HT1080 (cell line): ENCODE measurements at places on chromosomes 12 and 14. TPM values are rescaled to one million over a fixed set of nuclear protein-coding genes. Genes with fewer than 3 reads are reported as not detected.

- no peak for DNase-seq
Observed at GRCh38 chr12:119005913-119006312, 24.6 kb downstream of the SRRM4 start.

DNA sequence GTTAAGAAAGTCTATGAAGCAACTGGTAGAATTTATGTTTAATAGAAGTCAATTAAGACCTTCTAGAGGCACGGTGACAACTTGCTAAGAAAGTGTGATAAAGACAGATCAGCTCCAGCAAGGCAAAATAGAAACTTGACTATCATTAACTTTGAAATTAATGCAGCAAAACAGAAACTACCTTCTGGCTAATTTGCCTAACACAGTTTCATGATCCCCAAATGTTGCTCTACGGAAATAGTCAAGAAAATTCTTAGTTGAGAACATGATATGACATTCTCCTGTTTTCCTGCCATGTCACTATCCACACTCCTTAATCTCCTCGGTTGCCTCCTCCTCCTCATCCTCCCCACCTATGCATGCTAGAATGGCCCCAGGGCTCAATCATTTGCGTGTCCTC, 4.2 kb downstream of the DENND5B start:
- DNase-seq: no peak

GRCh38 chr12:54304187-54304810, 3.5 kb upstream of the NFE2 start:
- DNase-seq: no peak

DNA sequence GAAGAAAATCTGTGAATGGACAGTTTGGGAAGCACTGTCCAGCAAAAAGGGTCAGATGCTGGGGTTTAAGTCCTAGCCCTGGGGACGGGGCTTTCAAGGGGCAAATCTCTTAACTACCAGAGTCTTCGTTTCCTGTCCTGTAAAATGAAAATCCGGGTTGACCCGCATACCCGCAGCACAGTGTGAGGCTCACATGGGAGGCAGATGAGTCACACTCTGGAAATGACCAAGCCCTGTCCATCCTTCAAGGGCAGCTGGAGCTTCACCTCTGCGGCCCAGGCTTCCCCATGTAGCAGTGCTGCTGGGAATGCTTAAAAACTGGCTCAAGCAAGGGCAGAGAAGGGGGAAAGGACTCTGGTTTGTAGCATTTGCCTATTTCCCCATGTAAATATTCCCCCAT, 19.0 kb downstream of the FAM181A start:
- peak; percentile 42 for DNase-seq

- no peak for DNase-seq
Observed at GRCh38 chr14:96055065-96055752, 16.0 kb downstream of the C14orf132 start.

DNA sequence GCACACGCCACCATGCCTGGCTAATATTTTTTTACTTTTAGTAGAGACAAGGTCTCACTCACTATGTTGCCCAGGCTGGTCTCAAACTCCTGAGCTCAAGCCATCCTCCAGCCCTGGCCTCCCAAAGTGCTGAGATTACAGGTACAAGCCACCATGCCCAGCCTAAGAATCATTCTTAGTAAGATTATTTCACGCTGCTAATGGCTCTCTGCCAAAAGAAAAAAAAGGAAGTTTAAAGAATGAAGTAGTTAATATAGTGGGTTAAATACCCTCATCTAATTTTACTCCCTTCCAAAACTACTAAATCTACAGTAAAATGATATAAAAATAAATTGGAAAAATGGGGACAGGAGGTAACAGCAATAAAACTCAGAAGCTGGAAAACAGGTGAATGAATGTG, 2.6 kb downstream of the ETFRF1 start:
- DNase-seq: no peak

- no peak for DNase-seq
Observed at GRCh38 chr14:100549834-100550625, 37.2 kb downstream of the BEGAIN start.

GRCh38 chr12:2291182-2291832, 238.5 kb downstream of the CACNA1C start:
- peak; percentile 20 for DNase-seq

GRCh38 chr12:104189915-104190555, 25.5 kb upstream of the TXNRD1 start:
- DNase-seq: no peak

- DNase-seq: no peak
Observed at GRCh38 chr12:98332642-98333041, 182.7 kb upstream of the TMPO start.

GRCh38 chr12:89345830-89346740, 6.2 kb downstream of the DUSP6 start:
- peak; percentile 85 for DNase-seq

DNA sequence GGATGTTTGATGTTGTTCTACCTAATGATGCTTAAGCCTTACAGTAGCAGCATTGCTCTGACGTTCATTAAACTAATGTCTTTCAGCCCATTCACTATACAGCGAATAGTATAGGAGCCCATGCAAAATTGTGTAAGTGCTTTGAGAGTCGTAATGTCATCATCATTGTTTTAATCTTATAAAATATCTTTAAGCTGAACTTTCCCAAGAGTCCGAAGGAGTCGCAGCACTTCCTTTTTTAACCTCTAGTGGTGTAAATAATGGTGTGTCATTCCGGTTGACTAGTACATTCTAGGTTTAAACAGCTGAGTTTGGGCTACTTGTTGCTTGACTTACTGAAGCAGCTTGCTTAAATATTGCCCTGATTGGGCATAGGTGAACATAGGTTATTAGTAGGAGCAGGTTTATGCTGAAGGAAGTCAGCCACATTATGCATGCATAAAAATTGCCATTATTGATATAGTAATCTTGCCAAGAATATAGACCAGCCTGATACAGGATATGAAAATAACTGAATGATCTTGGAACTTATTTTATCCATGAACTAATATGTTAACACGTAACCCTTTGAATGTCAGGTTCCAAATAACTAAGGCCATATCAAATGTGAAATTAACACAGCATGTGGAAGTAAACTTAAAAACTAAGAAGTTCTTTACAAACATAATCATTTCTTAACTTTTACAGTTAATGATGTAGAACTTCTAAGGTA, 2.6 kb downstream of the WNK1 start:
- DNase-seq: peak; percentile 68

- DNase-seq: no peak
Observed at GRCh38 chr14:103892247-103892646, 36.0 kb upstream of the TDRD9 start.

DNA sequence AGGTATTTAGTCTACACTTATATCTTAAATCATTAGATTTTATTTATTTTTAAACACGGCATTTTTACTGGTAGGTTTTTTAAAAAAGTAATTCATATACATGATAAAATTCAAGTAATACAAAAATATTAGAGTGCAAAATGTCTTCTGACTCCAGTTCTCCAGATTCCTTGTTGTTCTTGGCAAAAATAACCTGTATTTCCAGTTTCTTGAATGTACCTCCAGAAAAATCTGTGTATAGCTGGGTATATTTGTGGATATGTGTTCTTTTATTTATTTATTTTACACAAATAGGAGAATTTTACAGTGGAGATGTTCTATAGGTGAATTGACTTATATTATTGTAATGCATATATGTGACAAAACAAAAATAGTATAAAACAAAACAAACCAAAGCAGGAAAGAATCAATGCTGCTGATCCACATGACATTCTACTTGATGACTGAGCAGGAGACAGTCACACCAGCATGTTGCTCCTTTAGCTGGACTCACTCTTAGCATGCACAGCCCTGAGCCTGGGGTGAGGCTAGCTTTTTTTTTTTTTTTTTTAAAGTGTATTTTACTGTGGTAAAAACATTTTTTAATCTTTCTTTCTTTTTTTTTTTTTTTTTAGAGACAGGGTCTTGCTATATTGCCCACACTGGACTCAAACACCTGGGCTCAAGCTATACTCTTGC, 42.2 kb upstream of the SLC38A2 start:
- no peak for DNase-seq

DNA sequence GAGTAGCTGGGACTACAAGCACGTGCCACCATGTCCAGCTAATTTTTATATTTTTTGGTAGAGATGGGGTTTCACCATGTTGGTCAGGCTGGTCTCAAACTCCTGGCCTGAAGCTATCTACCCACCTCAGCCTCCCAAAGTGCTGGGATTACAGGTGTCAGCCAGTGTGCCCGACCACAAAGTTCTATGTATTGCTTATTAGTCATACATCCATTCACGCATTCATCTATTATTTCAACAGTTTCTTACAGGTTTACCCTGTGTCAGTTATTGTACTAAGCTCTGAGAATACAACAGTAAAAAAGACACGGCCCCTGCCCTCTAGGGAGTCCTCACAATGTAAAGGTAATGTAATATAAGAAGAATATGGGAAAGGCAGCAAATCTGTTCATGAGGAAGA, 188.9 kb upstream of the BTG1 start:
- peak; percentile 9 for DNase-seq

GRCh38 chr14:71538938-71539649, 393.1 kb upstream of the RGS6 start:
- no peak for DNase-seq

- DNase-seq: no peak
Observed at GRCh38 chr12:131927110-131928079, 1.7 kb upstream of the PUS1 start.

DNA sequence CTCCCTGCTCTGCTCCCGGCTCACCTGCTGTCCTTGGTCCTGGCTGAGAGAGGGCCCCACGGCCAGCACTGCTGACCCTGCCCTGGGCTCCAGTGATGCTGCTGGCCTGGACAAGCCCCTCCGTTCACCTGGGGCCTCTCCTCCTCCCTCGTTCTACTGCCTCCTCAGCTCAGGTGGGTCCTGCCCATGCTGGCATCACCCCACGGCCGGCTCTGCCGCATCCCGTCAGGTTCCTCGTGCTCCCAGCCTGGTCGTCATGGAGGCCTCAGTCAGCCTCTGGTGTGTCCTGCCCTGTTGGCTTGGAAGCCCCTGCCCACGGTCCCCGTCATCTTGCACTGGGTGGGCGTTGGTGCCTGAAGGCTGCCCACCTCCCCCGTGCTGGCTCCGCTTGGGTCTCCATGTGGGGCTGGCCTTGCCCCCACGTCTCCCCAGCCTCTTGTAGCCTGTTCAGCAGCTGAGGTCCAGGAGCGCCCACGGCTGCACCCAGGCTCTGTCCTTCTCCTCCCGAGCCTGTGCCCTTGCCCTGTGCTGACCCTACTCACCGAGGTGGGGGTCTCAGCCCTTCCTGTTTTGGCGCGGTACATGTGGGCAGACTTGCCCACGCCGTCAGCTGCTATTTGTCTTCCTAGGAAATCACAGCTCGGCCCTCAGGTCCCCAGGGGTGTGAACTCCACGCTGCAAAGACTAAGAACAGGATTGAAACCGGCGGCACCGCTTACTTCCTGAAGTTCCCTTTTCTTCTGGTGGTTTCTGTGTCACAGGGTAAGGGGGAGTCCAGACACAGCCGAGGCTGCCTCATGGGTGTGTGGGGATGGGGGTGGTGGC, 121.6 kb downstream of the TMEM121 start:
- DNase-seq: no peak

- DNase-seq: no peak
Observed at GRCh38 chr14:92863286-92864080, 59.5 kb upstream of the CHGA start.

The IL22 gene
- total RNA-seq: not detected in 2 replicates

The KCTD10 gene
- 44.6 and 56.3 TPM in 2 replicates for total RNA-seq

The RTL1 gene
- total RNA-seq: 0.07 and 0.16 TPM in 2 replicates

The ZCRB1 gene
- 55.3 and 59.0 TPM in 2 replicates for total RNA-seq

The FOXG1 gene
- total RNA-seq: not detected in 2 replicates

The MGAT4C gene
- not detected in 2 replicates for total RNA-seq

The RNASE4 gene
- total RNA-seq: 0.82 and 0.87 TPM in 2 replicates

The CCDC184 gene
- 0.19 and 0.40 TPM in 2 replicates for total RNA-seq

The TSPAN8 gene
- not detected in 2 replicates for total RNA-seq
